Activated naive CD4-positive, alpha-beta T cell treated with Interleukin-2 at 50 U/mL for 16 hours (primary cell): ENCODE measurements at places on chromosomes 2 and 18.

DNA sequence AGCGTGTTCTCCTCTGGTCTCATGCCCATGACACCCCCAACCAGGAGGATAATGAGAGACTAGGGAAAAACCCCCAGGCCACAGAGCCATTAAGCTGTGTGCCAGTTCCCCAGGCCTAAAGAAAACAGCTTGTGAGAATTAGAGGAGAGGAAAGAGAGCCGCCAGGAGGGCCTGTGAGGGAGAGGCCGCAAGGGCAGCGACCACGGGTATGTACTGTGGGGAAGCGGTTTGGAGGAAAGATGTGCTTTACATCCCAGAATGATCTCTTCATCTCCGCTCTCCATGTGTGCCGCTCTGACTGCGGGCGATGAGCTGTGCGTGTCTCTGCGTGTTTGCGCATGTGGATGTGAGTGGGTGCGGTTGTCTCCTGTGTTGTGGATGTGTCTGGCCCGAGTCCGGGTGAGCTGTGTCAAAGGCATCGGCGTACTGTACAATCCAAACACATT, 82.9 kb downstream of the DYSF start:
- DNase-seq, result no peak

DNA sequence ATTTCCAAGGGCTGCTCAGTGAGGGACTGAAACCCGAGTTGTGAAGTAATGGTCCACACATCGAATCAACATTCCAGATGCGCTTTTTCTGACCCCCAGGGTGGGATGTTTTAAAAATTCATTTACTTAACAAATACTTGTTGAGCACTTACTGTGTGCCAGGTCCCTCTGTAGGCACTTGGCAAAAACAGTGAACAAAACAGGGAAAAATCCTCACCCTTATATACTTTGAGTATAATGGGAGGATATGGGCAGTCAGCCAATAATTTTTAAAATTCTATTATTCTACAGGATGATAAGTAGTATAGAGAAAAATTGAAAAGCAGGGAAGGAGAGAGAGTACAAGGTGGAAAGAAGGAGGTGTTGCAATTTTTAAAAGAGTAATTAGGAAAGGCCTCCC, 31.3 kb upstream of the AFTPH start:
- DNase-seq, result no peak

DNA sequence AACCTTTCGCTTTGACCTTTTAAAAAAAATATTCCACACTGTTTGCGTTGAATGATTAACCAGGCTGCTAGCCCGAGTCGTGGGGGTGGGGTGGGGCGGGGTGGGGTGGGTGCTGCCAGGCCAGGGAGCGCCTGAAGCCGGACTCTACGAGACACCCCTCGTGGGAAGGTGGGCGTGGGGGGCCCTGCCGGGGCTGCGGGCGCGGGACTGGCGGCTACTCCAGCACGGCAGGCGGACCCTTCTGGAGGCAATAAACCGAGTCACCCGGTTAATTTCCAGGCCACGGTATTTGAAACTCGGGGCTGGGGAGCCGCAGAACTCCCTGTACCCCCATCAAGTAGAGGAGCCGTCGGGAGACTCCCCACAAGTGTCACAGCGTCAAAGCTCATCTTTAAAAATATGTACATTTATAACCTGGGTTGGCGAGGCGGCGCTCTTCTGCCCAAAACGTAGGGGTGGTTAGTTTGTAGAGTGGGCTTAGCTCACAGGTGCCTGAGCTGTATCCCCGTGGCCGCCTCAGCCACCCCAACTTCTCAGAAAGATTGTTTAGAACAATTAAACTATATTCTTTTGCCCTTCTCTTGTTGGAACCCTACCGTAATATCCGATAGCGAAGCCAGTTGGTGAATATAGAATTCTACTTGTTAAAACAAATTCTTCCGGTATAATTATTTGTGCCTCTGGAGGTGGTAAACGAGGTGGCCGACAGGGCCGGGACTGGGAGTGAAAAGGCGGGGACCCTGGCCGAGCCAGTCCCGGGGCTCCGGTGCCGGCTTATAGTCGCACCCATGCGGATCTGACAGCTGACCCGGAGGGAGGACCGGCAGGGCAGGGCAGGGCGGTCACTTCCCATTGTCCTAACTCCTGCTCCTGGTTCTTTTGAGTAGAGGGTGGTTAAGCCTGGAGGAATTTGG, 1.4 kb downstream of the B3GNT2 start:
- DNase-seq, result peak; percentile 36

- DNase-seq, result peak; percentile 62
Observed at GRCh38 chr2:88690591-88691338, 708 bp upstream of the RPIA start.

GRCh38 chr2:191465766-191466420, 212.0 kb upstream of the NABP1 start:
- no peak for DNase-seq

DNA sequence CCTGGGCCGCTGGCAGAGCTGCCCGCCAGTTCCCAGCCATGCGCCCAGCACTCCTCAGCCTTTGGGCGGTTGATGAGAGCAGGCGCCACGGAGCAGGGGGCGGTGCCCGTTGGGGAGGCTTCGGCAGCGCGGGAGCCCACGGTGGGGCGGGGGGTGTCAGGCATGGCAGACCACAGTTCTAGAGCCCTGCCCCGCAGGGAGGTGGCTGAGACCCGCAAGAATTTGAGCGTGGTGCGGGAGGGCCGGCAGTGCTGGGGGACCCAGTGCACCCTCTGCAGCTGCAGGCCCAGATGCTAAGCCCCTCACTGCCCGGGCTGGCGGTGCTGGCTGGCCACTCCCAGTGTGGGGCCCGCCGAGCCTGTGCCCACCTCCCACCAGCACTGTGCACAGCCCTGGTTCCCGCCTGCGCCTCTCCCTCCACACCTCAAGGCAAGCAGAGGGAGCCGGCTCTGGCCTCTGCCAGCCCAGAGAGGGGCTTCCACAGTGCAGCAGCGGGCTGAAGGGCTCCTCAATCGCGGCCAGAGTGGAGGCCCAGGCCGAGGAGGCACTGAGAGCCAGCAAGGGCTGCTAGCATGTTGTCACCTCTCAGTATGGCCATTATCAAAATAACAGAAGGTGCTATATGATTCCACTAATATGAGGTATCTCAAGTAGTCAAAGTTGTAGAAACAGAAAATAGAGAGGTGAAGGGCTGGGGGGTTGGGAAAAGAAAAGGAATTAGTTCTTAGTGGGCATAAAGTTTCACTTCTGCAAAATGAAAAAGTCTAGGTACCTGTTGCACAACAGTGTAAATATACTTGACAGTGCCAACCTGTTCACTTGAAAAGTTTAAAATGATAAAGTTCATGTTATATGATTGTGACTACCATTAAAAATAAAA, 72.3 kb downstream of the SH3YL1 start:
- DNase-seq, result no peak

- DNase-seq, result no peak
Observed at GRCh38 chr2:78980871-78981270, 44.6 kb upstream of the REG3G start.

DNA sequence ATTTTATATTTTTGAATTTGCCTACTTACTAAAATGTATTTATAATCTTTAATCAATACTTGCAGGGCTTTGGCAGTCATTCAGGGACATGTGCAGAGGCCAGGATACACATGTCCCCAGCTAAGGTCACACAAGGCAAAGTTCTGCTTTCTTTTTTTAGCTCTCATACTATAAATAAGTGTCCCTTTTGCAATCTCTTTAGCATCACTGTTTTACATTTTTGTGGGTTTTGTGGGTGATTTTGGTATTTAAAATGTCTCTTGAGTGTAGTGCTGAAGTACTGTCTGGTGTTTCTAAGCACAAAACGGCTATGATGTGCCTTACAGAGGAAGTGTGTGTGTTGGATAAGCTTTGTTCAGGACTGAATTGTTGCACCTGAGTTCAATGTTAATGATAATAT, 309.0 kb upstream of the GULP1 start:
- DNase-seq, result no peak

DNA sequence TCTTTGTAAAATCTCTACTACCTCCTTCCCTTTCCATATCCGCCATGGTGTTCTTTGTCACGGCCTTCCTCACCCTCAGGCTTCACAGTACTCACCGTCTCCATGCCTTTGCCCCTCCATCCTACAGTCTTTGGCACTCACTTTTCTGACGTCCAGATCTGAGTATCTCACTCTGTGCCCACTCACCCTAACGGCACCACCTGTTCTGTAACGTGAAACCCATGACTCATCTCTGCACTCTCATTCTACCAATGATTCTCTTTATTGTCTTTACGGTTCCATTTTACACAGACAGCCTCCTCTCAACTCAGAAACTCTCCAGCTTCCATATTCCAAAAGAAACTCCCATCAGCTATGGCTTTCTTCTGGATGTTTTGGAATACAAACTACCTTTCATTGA, 56.7 kb downstream of the NETO1 start:
- DNase-seq, result no peak

- DNase-seq, result no peak
Observed at GRCh38 chr2:234203135-234203984, 152.9 kb downstream of the SPP2 start.

DNA sequence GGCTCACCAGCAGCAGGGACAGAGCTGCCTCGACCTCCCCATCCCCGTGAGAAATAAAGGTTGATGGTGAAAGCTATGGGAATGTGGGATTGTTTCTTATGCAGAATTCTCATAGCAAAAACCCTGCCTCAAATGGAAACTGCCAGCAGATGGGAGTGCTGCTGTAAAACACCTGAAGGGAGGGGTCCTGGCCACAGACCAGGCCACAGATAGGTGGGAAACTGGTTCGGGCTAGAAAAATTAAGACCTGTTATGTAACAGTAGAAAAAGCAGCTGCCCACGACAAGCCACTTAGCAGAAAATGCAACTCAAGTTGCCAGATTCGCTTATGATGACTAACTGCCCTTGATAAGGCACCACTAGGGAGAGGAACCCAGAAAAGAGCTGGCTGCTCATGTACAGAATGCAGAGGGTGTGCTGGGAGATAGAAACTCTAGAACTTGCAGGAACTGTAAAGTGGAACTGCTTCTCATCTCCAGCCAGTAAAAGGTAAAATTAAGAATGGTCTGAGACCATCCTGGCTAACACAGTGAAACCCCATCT, 114.5 kb upstream of the SALL3 start:
- no peak for DNase-seq
